ENCODE measurements at places on chromosomes 3 and 15.

GRCh38 chr15:69784798-69785566 is 312.7 kb downstream of the TLE3 start:
- peak; percentile 49 for DNase-seq

DNA sequence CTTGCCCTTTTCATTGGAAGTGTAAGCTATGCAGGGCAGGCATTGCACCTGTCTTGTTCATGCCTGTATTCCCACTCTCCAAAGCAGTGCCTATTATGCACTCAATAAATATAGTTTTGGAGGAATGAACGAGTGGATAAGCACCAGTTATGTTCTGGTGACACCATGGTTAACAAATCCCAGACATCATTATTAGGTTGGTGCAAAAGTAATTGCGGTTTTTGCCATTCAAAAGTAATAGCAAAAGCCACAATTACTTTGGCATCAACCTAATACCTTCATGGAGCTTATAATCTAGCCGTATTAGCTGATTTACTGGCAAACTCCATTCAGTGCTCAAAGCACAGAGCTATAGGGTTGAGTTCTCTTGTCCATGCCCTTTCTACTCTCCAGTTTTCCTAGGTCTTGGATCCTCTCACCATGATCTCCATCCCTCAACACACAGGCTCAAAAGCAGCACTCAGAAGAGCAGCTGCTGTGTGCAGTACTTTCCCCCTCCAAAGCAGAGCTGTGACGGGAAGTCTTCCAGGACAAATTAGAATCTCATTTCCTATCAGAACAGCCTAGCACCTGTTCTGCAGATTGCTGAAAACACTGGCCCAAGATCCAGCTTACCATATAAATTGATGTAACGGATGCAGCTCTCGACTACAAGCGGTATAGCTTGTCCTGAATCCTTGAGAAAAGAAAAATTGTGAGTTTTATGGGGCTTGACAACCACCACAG is 63.2 kb upstream of the RAD18 start:
- no peak for DNase-seq

- DNase-seq, result no peak
Measured at GRCh38 chr3:14375192-14375591, 27.2 kb upstream of the SLC6A6 start.

DNA sequence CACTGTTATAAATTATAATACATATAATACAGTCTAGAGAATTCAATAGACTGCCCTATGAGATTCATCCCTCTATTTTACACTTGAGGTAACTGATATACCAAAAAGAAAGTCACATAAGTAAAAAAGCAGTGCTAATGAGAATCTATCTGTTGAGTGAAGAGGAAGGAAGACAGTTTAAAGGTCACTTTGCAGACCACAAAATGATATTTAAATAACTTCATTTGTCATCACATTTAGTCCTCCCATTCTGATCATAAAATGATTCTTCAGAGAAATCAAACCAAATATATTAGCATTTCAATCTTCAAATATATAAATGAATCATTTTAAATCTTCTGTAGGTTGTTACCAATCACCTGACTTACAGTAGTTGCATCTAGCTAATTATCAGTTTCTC is 60.5 kb upstream of the CCDC50 start:
- no peak for DNase-seq

DNA sequence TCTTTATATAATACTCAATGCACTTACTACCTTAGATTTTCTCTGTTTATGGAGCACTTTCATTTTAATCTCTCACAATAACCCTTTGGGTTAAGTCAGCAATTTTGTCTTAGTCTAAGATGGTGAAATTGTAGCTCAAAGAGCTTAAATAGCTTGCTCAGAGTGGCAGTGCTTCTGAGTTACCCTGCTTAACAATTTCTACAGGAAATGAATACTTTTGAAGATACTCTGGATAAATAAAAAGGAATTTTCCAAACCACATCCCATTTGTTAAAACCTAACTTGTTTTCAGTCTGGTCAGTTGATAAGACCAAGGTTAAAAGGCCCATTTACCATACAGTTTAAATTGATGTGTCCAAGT is 37.2 kb downstream of the HMG20A start:
- no peak for DNase-seq

DNA sequence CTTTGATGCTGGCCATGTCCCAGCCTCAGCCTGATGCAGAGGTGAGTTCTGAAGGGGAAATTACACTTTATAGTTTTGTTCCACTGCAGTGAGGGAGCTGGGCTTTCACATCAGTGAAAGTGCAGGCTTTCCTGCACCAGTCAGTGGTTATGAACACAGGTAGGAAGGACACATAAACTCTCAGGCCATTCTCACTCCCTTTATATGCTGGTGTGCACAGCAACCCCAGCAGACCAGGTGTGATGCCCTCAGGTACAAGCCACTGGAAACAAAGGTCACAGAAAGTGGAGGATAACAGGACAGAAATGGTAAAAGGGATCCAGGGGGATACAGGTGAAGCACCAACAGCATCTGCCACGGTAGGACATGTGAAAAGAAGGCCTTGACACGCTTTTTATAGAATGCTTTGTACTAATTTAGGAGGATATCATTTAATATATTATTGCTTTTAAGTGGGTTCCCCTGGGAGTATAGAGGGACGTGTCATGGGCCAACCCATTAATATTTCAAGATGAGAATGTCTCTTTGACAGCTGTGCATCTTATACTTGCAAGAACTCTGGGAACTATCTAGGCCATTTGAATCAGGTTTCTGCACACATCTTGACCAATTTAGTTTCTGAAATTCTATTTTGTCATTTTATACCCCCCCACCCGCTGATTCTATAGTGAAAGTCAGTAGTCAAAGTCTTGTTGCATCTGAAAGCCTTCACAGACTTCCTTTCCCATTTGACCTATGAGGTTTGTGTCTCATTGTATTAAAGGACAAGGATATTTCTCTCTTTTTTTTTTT is 25.0 kb upstream of the BLM start:
- no peak for DNase-seq

DNA sequence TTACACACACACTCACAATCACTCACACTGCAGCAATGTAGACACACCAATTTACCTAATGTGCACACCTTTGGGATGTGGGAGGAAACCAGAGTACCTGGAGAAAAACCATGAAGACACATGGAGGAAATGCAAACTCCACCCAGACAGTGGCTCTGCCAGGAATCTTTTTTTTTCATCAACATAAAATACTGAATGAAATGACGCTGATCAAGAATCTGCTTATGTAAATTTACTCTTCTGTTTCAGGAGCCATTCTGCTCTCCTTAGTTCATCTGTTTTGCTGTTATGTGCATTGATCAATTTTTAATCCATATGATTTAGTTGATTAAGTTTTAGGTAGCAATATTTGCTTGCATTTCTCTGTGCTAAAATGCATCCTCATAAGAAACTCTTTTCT is 414.2 kb upstream of the CCDC54 start:
- DNase-seq, result no peak

DNA sequence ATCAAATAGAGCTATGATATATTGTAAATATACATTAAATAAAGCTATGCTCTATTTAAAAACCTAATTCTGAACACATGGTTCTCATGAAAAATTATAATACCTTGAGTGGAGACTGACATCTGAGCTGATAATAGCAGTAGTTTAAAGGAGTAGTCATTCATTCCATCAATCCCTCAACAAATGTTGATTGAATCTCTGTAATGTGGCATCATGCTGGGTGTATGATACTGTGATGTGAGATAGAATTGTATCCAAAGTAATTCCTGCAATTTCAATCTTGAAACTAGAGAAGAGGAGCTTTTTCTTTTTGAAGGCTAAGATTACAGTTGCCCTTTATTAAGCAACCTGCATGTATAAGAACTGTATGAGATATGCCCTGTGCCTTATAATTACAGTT is 63.1 kb downstream of the ADAMTSL3 start:
- no peak for DNase-seq

DNA sequence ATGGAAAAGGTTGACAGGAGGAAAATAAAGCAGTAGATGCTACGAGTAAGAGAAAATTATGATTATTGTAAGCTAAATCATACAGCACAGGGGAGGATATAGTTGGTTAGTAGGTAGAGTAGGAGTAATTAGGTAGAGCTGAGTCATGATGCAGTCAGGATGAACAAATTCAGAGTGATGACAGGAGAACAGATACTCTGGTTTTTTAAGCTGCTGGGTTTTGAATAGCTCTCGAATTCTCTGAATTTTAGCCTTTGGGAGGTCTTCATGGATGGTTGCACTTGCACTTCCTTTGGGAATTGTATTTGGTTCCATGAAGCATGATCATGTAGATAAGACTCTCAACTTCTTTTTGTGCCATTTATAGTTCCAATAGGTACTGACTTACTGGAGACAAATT is 96.2 kb downstream of the ECT2 start:
- peak; percentile 69 for DNase-seq

DNA sequence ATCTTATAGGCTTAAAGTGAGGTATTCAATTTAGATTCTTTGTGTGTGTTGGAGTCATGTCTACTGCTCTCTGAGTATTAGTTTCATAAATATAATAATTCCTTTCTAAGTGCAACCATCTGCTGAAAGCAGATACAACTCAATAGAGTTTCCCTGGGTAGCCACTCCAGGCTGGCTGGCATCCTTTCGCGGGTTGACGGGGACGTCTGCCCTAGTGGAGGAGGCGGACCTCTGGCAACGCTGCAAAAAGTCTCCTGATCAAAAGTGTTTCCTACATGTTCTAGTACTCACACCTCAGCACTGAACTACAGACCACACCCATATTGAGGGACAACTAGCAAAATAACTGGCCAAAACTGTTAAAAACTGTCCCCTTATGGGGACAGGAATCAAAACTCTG is 2.5 kb downstream of the MOBP start:
- DNase-seq, result no peak

DNA sequence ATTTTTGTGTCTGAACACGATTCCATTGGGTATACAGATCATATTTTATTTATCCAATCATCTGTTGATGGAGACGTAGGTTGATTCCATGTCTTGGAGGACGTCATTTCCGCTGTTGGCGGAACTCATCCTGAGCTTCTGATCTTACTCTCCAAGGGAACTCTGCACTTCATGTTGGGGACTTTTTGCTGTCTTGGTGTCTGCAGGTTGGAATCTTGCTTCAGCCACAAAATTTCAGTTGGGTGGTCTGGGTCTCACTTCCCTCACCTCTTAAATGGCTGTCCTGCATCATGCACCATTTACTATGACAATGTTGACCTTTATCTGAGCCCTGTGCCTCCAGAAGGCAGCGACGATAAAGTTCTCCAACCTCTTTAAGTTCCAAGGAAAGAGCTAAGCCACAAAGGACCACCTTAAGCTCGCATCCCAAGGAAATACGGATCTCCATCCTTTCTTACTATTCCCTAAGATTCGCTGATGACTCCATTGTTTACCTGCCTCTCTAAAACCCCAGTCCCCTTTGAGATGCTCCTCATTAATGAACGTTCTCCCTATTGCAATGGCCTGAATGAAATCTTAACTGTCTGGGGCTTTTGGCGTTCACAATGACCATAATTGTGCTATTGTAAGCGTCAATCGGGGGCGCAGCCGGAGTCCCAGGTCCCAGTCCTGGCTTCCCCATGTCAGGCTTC is 23.1 kb upstream of the RNU6-1 start:
- no peak for DNase-seq

- peak; percentile 51 for DNase-seq
Measured at GRCh38 chr3:94246171-94246570, 183.3 kb downstream of the NSUN3 start.

DNA sequence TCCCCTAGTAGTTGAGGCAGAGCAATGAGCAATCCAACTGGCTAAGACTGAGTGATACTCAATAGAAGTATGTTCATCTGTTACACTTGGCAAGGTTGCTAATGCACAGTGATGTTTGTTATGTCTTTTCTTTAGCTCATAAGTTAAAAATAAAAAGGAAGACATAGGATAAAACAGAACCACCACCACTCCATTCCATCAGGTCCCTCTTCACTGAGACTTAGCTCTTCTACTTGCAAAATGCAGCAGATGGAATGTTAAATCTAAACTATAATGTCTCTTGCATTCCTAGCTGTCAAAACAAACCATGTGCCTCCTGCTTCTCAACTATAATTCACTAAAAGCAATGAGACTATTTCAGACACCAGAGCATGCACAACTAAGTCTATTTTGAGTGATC is 265.6 kb upstream of the UBE2E2 start:
- no peak for DNase-seq

GRCh38 chr3:128768471-128768870 is 42.5 kb downstream of the RAB7A start:
- DNase-seq, result no peak

DNA sequence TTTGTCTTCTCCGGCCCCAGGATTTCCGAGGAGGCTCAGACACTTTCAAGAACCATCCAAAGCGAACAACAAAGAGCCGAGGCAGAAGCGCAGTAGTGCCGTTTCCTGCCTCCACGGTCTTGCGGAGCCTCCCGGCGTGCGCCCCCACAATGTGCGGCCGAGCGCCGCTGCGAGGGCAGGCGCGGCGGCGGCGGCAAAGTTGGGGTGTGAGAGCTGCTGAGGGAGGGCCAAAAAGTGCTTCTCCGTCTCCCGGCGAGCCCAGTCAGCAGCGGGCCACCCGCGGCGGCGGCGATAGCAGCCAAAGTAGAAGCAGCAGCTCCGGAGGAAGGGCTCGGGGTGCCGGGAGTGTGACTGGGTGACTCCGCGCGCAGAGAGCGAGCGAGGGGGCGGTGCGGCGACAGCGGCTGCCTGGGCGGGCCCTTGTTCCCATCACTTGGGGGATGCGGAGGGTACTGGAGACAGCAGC is 749.1 kb downstream of the ROBO1 start:
- DNase-seq, result no peak

GRCh38 chr15:25766417-25766816 is 96.7 kb downstream of the ATP10A start:
- no peak for DNase-seq

GRCh38 chr3:38469852-38470251 is 16.2 kb downstream of the ACVR2B start:
- DNase-seq, result no peak

DNA sequence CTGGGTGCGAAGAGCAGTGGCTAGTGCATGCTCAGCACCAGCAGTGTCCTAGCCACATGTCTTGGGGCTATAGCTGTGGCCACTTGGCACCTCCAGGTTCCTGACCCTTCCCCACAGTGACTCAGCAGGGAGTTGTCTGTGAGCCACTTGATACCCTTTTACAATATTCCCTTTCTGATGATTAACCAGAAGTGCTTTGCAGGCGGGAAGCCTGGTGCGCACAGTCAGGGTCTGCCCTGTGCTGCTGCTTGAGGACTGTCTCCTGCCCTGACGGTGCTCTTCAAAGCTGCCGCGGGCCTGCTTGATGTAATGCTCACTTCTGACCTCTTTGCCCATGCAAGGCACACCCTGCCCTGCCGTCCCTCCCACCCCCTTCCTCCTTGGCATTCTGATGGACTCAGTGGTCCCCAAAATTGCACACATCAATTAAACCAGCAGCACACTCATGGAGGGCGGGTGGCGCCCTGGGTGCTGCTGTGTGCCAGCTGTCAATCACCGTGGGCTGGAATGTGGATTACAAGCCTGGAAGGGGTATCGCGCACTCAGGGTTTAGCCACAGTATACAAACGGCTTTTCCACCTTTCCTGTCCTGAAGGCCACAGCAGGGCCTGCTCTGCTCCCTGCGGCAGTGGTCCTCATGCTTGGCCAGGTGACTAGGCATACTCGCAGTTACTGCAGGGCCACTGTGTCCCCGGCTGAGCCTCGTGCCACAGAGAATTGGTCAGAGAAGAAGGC is 40.9 kb upstream of the PCSK6 start:
- DNase-seq, result no peak

Data from fibroblast of skin of left quadriceps (primary cell).